ENCODE measurements at places on chromosomes 16 and 17. TPM values are rescaled to one million over a fixed set of nuclear protein-coding genes. Genes with fewer than 3 reads are reported as not detected.

- peaks cover 33% of the 10 kb centered on the region for H3K4me1 ChIP-seq
- H3K4me3 ChIP-seq: no peak overlapping the region
- no peaks in the 10 kb centered on the region for H3K36me3 ChIP-seq
- no peak overlapping the region for H3K27ac ChIP-seq
- DNase-seq: no peak
Observed at GRCh38 chr16:67388591-67388990, 4.7 kb downstream of the TPPP3 start.

DNA sequence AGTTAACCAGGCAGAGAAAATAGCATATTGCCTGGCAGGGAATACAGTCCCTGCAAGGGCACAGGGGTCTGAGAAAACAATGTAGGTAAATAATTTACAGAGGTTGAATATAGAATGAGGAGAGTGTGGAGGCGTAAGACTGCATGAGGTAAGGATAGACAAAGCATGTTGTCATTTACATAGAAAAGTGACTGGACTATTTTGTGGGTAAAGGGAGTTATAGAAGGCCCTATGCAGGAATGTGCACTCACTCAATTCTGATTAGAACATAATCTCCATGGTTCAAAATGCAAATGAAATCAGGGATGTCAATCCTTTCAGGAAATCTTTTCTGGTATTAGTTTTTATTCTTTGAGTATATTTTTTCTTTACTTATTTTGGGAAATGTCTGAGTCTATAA, 285.7 kb upstream of the SALL1 start:
- no peak for DNase-seq
- H3K27me3 ChIP-seq: no peaks in the 10 kb centered on the region
- no peaks in the 10 kb centered on the region for H3K36me3 ChIP-seq
- H3K4me1 ChIP-seq: no peaks in the 10 kb centered on the region
- no peak overlapping the region for H3K27ac ChIP-seq

DNA sequence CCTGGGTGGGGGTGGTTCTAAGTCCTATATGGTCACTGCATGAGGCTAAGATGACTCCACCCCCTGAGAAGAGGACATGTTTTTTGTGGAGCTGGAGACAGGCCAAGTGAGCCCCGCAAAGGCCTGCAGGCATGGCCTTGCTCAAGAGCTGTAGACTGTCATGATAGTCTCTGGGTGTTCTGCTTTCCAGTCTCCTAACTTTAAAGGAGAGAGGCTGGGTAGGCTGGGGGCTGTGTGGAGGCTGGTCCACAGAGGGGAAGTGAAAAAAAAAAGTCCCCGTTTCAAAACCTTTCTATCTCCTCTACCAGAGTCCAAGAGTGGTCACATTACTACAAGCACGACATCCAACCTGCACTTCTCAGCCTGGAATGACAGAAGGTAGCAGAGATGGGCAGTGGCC, 27.1 kb downstream of the CDRT4 start:
- peaks cover 10% of the 10 kb centered on the region for H3K4me1 ChIP-seq
- no peaks in the 10 kb centered on the region for H3K27me3 ChIP-seq
- H3K4me3 ChIP-seq: no peak overlapping the region

DNA sequence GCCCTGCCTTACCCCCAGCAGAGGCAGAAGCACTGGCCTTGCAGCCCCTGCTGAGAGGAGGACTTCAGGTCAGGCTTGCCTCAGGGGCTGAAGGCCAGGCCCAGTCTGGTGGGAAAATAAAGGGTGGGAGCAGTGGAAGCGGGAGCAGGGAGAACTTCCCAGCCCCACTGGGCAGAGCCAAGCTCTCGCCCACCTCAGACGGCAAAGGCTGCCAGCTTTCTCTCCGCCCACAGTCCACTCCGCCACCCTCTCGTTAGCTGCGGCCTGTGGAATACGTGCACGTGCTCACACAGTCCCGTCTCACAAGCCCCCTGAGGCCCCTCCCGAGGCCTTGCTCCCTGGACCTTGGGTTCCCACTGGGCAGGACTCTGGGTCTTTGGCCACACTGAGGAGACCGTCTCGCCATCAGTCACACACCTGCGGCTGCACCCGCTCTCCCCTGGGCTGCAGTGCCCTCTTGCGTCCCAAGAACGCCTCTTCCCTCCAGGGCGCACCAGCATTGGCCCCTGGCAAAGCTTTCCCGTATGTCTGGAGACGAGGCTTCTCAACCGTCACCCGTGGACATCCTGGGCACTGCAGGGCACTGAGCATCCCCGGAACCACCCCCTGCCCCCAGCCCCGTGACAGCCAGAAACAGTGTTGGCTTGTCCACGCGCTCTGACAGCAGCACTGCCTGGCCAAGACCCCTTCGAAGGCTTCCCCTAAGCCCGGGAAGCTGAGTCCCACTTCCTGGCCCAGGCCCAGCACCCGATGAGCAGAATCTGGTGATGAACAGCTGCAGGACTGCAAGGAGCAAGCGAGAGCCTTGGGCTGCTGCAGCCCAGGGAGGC, 8.3 kb downstream of the MRPL28 start:
- no peak overlapping the region for H3K4me3 ChIP-seq
- DNase-seq: peak; percentile 89
- H3K36me3 ChIP-seq: peaks cover 4% of the 10 kb centered on the region
- peaks cover 10% of the 10 kb centered on the region for H3K4me1 ChIP-seq
- H3K27ac ChIP-seq: no peak overlapping the region

DNA sequence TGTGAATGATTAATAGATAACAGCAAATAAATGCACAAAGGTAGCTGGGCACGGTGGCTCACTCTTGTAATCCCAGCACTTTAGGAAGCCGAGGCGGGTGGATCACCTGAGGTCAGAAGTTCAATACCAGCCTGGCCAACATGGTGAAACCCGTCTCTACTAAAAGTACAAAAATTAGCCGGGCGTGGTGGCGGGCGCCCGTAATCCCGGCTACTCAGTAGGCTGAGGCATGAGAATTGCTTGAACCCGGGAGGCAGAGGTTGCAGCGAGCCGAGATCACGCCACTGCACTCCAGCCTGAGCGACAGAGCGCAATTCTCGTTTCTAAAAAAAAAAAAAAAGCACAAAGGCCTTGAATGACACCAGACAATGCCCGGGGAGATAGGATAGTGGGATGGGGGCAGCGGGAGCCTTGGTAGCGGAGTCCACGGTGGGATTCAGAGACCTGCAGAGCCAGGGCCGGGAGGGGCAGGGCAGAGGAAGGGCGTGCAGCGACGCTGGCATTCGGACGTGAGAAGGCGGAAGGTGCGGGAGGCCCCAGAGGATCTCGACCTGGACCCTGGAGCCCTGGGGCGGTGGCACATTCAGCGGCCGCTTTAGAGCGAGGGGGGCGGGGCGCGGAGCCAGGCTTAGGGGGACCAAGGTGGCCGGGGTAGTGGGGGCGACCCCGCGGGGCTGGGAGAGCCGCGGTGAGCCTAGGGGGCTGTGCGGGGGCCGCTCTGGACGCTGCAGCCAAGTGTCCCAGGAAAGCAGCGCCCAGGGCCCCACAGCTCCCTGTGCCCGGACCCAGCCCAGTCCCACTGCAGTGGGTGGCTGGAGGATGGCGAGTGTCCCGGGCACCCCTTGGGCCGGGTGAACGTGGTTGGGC, 999 bp upstream of the FLYWCH2 start:
- peak; percentile 62 for DNase-seq
- H3K4me1 ChIP-seq: peaks cover 15% of the 10 kb centered on the region
- no peaks in the 10 kb centered on the region for H3K27me3 ChIP-seq
- H3K4me3 ChIP-seq: peak overlapping the region; percentile 66

- H3K4me1 ChIP-seq: no peaks in the 10 kb centered on the region
- DNase-seq: no peak
- peaks cover 40% of the 10 kb centered on the region for H3K27me3 ChIP-seq
- H3K27ac ChIP-seq: no peak overlapping the region
- H3K4me3 ChIP-seq: no peak overlapping the region
Observed at GRCh38 chr16:86495756-86496261, 14.5 kb upstream of the FOXF1 start.

DNA sequence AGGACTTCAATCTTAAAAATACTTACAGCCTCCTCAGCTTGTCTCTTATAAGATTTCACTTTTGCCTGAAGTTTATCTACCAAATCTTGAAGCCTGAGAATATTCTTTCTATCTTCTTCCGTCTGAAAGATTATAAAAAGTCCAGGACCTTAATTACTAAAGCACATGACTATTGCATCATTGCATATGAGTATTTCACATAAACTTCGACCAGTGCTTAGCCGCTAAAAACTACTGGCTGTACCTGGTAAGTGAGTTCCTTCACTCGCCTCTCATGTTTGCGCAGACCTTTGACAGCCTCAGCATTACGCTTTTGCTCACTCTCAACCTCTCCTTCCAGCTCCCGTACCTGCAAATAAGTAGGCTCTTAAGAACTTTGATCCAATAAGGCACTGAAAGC, 4.7 kb upstream of the MYH1 start:
- H3K27ac ChIP-seq: no peak overlapping the region
- no peak for DNase-seq
- no peak overlapping the region for H3K4me3 ChIP-seq
- H3K27me3 ChIP-seq: peaks cover 2% of the 10 kb centered on the region
- H3K36me3 ChIP-seq: no peaks in the 10 kb centered on the region
- no peaks in the 10 kb centered on the region for H3K4me1 ChIP-seq

- H3K4me1 ChIP-seq: peaks cover 14% of the 10 kb centered on the region
- no peaks in the 10 kb centered on the region for H3K36me3 ChIP-seq
- no peak overlapping the region for H3K4me3 ChIP-seq
- DNase-seq: peak; percentile 86
- H3K27ac ChIP-seq: no peak overlapping the region
Observed at GRCh38 chr17:27381007-27381501, 75.2 kb upstream of the KSR1 start.

- peaks cover 11% of the 10 kb centered on the region for H3K36me3 ChIP-seq
- H3K4me3 ChIP-seq: peak overlapping the region; percentile 79
- peak overlapping the region; percentile 88 for H3K27ac ChIP-seq
- H3K27me3 ChIP-seq: no peaks in the 10 kb centered on the region
- H3K4me1 ChIP-seq: peaks cover 63% of the 10 kb centered on the region
Observed at GRCh38 chr16:29816694-29817441, 916 bp downstream of the PAGR1 start.

- DNase-seq: no peak
- H3K27ac ChIP-seq: no peak overlapping the region
- no peaks in the 10 kb centered on the region for H3K27me3 ChIP-seq
- H3K4me3 ChIP-seq: no peak overlapping the region
- H3K4me1 ChIP-seq: peaks cover 13% of the 10 kb centered on the region
Observed at GRCh38 chr16:89908236-89908635, 10.4 kb upstream of the MC1R start.

- H3K4me1 ChIP-seq: no peaks in the 10 kb centered on the region
- H3K4me3 ChIP-seq: no peak overlapping the region
- no peaks in the 10 kb centered on the region for H3K27me3 ChIP-seq
- DNase-seq: no peak
- peaks cover 80% of the 10 kb centered on the region for H3K36me3 ChIP-seq
- no peak overlapping the region for H3K27ac ChIP-seq
Observed at GRCh38 chr17:48179071-48179945, 71.7 kb downstream of the SNX11 start.

DNA sequence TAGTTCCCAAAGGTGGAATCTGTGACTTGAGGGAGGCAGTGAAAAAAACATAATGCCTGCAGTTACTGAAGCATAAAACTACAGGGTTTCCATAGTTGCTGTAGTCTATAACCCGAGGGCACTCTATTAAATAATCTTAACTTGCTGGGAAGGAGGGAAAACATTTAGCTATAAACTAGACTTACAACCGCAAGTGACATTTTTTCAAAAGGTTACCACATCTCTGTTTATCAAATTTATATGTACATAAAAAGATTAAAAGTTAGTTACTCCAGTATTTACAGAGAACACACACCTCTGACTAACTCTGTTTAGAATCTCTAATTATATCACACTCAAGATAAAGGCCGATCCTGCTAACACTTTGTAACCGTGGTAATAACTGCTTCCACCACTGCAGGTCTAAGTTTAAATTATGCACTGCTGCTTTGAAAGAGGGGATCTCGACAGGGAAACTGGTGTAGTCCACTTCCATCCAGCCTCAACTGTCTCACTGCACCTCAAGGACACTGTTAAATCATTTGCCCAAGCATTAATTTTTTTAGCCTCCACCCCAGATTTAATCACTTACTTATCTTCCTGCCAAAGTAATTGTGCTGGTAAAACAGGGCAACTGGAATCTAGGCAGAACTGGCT, 14.6 kb downstream of the KCNJ16 start:
- no peak overlapping the region for H3K4me3 ChIP-seq
- DNase-seq: no peak

- no peaks in the 10 kb centered on the region for H3K4me1 ChIP-seq
- DNase-seq: no peak
- H3K4me3 ChIP-seq: no peak overlapping the region
- H3K27ac ChIP-seq: no peak overlapping the region
Observed at GRCh38 chr16:67208154-67208896, 9.4 kb downstream of the ELMO3 start.

DNA sequence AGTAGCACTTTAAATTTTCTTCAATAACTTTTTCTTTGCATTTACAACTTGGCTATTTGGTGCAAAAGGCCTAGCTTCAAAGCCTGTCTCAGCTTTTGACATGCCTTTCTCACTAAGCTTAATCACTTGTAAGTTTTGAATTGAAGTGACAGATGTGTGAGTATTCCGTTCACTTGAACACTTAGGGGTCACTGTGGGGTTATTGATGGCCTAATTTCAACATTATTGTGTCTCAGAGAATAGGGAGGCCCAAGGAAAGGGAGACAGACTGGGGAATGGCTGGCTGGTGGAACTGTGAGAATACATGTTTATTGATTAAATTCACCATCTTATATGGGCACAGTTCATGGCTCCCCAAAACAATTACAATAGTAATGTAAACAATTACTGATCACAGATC, 84.1 kb downstream of the TAOK1 start:
- no peak overlapping the region for H3K27ac ChIP-seq
- peaks cover 24% of the 10 kb centered on the region for H3K36me3 ChIP-seq
- no peak for DNase-seq

The PRSS22 gene
- 7.7 TPM for total RNA-seq

The ATP2C2 gene
- total RNA-seq: not detected

The C1QBP gene
- total RNA-seq: 40.0 TPM

The CCL3 gene
- 547 TPM for total RNA-seq

The PRAC1 gene
- total RNA-seq: not detected

The KRTAP2-3 gene
- total RNA-seq: not detected

The TBC1D3C gene
- total RNA-seq: 1.2 TPM

The TBX2 gene
- total RNA-seq: 0.09 TPM

All from natural killer cell (primary cell).